ENCODE measurements at places on chromosomes 12 and 14. TPM values are rescaled to one million over a fixed set of nuclear protein-coding genes. Genes with fewer than 3 reads are reported as not detected.

HOMEZ gene
- total RNA-seq: 12.2 TPM

PPP1CC gene
- total RNA-seq: 137 TPM

PZP gene
- total RNA-seq: not detected

PDE3A gene
- total RNA-seq: 1.3 TPM

MSI1 gene
- 229 TPM for total RNA-seq

GLIPR1L1 gene
- not detected for total RNA-seq

FITM1 gene
- total RNA-seq: 0.66 TPM

POTEG gene
- not detected for total RNA-seq

DNA sequence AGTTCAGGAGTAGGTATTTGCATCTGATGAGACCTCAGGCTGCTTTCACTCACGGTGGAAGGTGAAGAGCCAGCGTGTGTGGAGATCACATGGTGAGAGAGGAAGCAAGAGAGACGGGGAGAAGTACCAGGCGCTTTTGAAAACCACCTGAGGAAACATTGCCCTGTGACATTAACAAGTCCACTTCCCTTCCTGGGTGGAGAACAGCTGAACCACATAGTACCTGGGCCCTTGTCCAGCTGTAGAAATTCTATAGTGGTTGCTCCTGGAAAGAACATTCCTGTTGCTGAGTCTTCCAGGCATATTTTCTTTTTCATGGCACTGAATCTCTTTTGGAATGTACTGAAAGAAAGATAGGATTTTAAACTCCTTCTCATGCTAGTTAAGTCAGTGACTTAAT, 87.3 kb upstream of the RIN3 start:
- H3K27ac ChIP-seq: no peak overlapping the region
- peaks cover 8% of the 10 kb centered on the region for H3K36me3 ChIP-seq
- no peak for DNase-seq
- H3K4me1 ChIP-seq: peaks cover 5% of the 10 kb centered on the region
- no peak overlapping the region for H3K4me3 ChIP-seq

GRCh38 chr14:32203928-32204357, 874 bp upstream of the RNU6-8 start:
- peaks cover 4% of the 10 kb centered on the region for H3K4me1 ChIP-seq
- H3K27ac ChIP-seq: peak overlapping the region; percentile 81
- H3K36me3 ChIP-seq: no peaks in the 10 kb centered on the region
- peaks cover 11% of the 10 kb centered on the region for H3K27me3 ChIP-seq
- no peak for DNase-seq
- H3K4me3 ChIP-seq: peak overlapping the region; percentile 92

DNA sequence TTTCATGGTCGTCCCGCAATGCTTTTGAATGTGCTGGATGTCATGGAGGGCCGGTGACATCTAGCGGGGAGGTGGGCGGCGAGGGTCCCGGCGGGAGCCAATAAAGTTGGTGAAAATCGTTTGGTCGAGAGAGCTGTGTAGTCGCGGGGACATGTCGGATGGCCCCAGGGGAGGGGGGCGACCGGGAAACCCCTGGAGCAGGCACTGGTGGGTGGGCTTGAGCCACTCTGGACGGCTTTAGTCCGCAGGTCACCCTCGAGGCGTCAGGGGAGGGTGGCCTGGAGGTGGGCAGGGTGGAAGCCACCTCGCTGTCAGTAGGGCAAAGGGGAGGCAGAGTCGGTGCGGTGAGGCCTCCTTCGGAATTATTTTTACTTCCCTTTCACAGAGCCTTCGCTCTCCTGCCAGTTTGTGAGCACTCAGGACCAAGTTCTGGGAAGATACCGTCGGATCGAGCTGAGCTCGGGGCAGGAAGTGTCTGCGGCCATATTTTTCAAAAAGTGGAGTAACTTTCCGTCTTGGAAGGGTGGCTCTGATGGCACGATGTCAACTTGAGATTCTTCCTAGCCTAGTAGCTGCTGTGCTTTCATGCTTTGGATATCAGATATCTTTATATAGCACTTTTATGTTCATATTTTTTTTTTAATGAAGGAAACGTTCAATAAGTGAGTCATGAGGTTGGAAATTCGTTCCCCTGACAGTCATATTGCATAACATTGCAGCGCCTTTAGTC, 28.2 kb downstream of the WBP11 start:
- peak overlapping the region; percentile 99 for H3K4me3 ChIP-seq
- peaks cover 3% of the 10 kb centered on the region for H3K4me1 ChIP-seq
- H3K36me3 ChIP-seq: no peaks in the 10 kb centered on the region
- H3K27me3 ChIP-seq: peaks cover 7% of the 10 kb centered on the region
- H3K27ac ChIP-seq: peak overlapping the region; percentile 39

DNA sequence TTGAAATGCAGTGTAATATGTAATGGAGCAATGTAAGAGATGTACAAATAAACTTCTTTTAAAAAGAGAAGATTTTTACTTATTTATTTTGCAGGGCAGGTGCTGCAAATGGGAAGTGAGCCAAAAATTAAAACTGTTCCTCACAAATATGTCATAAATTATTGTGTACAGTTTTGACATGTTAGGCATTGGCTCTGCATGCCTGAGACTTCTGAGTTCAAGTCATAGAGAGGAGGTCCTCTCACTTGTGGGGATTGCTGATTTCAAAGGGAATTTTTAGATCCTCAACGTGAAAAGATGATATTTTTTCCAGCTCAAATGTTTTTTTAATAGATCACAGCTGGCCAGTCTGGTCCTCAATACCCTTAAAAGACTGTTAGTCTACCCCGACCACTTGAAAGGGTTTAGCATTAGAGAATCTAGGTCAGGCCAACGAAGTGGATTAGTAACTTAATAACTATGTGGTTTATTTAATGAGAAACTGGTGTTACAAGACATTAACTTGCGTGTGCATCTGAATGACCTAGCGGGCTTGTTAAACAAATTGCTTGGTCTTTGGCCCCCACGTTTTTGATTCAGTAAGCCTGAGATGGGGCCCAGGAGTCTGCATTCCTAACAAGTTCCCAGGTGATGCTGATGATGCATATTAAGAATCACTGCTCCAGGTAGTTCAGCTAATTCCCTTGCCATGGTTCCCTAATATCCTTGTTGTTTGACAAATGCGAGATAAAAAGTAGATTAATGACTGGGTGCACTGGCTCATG, 30.9 kb upstream of the WDR89 start:
- no peak overlapping the region for H3K4me3 ChIP-seq
- H3K36me3 ChIP-seq: no peaks in the 10 kb centered on the region
- no peak overlapping the region for H3K27ac ChIP-seq
- no peaks in the 10 kb centered on the region for H3K4me1 ChIP-seq
- DNase-seq: no peak
- H3K27me3 ChIP-seq: no peaks in the 10 kb centered on the region

GRCh38 chr12:116015525-116015924, 262.0 kb downstream of the MED13L start:
- H3K36me3 ChIP-seq: no peaks in the 10 kb centered on the region
- peaks cover 5% of the 10 kb centered on the region for H3K4me1 ChIP-seq
- H3K27me3 ChIP-seq: peaks cover 2% of the 10 kb centered on the region
- no peak overlapping the region for H3K27ac ChIP-seq
- DNase-seq: no peak

DNA sequence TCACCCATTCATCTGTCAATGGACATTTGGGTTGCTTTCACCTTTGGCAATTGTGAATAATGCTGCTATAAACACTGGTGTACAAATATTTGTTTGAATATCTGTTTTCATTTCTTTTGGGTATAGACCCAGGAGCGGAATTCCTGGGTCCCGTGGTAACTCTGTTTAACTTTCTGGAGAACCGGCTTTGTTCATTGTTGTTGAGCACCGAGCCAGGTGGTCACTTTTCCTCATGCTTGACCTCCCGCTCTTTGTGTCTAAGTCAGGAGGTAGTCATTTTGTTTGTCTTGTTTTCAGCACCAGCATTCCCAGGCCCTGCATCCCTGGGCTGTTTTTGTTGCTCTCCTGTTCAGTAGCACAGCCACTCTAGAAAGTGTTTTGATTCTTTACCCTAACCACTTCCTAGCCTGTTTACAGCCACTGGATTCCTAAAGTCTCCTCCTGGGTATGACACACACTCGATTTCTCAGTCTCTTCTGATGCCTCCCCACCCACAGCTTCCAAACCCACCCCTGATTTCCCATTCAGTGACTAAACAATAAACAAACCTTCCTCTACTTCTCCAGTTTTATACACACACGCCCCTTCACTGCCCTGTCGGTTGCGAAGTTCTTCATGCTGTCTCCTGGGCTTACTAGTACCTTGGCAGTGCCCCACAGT, 37.9 kb downstream of the B4GALNT3 start:
- no peaks in the 10 kb centered on the region for H3K36me3 ChIP-seq
- no peak overlapping the region for H3K4me3 ChIP-seq
- H3K27ac ChIP-seq: no peak overlapping the region
- H3K27me3 ChIP-seq: no peaks in the 10 kb centered on the region

DNA sequence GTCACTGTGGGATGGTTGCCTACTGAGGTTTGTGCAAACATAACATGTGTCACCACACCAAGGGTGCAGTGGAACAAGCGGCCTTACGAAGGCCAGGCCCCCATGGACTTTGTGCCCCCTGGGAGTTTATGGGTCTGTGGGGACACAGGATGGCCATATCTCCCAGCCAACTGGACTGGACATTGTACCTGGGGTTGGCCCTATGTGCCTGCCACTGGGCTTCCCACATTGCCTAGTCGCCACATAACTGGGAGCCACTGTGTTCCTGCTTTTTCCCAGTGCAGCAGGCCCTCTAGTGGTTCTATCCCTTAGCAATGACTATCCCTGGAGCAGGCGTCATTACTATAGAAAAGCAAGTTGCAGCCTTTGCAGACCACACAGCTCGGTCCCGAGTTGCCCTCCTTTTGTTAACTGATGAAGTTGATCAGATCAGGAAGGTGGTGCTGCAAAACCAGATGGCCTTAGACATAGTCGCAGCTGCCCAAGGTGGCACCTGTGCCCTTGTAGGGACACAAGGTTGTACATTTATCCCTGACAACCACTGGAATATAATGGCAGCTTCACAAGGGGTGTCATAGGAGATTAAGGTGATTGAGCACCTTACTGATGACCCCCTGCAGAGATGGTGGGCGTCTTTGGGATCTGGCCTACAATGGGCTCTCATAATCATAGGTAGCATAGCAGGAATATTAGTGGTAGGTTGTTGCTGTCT, 15.2 kb upstream of the RNASE12 start:
- H3K27ac ChIP-seq: no peak overlapping the region
- no peaks in the 10 kb centered on the region for H3K36me3 ChIP-seq
- peaks cover 2% of the 10 kb centered on the region for H3K27me3 ChIP-seq
- H3K4me3 ChIP-seq: no peak overlapping the region
- DNase-seq: no peak
- H3K4me1 ChIP-seq: no peaks in the 10 kb centered on the region

GRCh38 chr14:26577711-26578110, 20.1 kb downstream of the NOVA1 start:
- H3K4me3 ChIP-seq: no peak overlapping the region
- no peaks in the 10 kb centered on the region for H3K36me3 ChIP-seq
- peaks cover 12% of the 10 kb centered on the region for H3K4me1 ChIP-seq
- H3K27me3 ChIP-seq: no peaks in the 10 kb centered on the region
- no peak for DNase-seq

DNA sequence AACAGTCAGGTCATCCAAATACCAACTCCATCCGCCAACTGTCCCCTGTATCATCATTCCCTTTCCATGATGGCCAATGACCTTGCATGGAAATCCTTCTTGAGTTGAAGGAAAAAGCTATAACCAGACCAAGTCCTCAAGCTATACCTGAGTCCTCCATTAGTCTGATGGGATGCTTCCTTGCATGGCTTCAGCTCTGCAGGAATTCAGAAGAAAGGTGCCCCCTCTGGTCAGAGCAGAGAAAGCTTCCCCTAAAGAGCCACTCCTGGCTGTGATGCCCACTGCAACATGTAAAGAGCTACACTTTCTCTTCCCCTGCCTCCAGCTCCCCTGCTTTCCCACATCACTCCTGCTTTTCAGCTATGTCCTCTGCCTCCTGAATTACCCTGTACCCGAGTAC, 43.1 kb upstream of the FKBP4 start:
- no peak overlapping the region for H3K27ac ChIP-seq
- H3K27me3 ChIP-seq: peaks cover 4% of the 10 kb centered on the region
- no peak overlapping the region for H3K4me3 ChIP-seq
- H3K4me1 ChIP-seq: no peaks in the 10 kb centered on the region
- no peaks in the 10 kb centered on the region for H3K36me3 ChIP-seq

GRCh38 chr14:49868720-49869114, 16.1 kb upstream of the NEMF start:
- H3K27ac ChIP-seq: peak overlapping the region; percentile 97
- no peaks in the 10 kb centered on the region for H3K36me3 ChIP-seq
- peaks cover 10% of the 10 kb centered on the region for H3K4me1 ChIP-seq
- H3K4me3 ChIP-seq: peak overlapping the region; percentile 93
- DNase-seq: no peak
- peaks cover 3% of the 10 kb centered on the region for H3K27me3 ChIP-seq

- DNase-seq: no peak
- peaks cover 15% of the 10 kb centered on the region for H3K36me3 ChIP-seq
- H3K27ac ChIP-seq: no peak overlapping the region
- H3K27me3 ChIP-seq: no peaks in the 10 kb centered on the region
- no peak overlapping the region for H3K4me3 ChIP-seq
Observed at GRCh38 chr14:31745741-31746140, 184.5 kb downstream of the NUBPL start.

GRCh38 chr12:39505023-39505422, 62.1 kb upstream of the KIF21A start:
- H3K4me1 ChIP-seq: no peaks in the 10 kb centered on the region
- no peak overlapping the region for H3K27ac ChIP-seq
- DNase-seq: no peak
- no peak overlapping the region for H3K4me3 ChIP-seq
- no peaks in the 10 kb centered on the region for H3K27me3 ChIP-seq
- H3K36me3 ChIP-seq: no peaks in the 10 kb centered on the region

DNA sequence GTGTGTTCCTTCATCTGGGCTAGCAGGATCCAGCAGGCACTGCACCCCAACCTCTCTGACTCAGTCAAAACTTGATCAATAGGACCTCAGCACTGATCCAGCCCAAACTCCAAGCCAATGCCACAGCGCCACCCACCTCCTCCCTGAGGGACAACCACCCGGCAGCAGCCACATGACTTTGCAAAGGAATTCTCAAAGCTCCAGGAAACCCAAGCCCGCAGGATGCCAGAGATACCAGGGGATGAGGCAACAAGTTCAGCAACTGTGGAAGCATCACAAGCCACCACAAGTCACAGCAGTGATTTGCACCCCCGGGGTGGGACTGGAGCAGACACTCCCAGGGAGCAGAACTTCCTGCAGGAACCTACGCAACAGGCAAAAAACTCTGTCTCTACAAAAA, 37.3 kb downstream of the ACTN1 start:
- no peak for DNase-seq
- H3K36me3 ChIP-seq: no peaks in the 10 kb centered on the region
- peaks cover 13% of the 10 kb centered on the region for H3K27me3 ChIP-seq
- peaks cover 29% of the 10 kb centered on the region for H3K4me1 ChIP-seq

- H3K27ac ChIP-seq: no peak overlapping the region
- no peaks in the 10 kb centered on the region for H3K4me1 ChIP-seq
- H3K4me3 ChIP-seq: no peak overlapping the region
- no peaks in the 10 kb centered on the region for H3K36me3 ChIP-seq
Observed at GRCh38 chr12:121060149-121061001, 21.3 kb upstream of the OASL start.

- peaks cover 6% of the 10 kb centered on the region for H3K27me3 ChIP-seq
- peak overlapping the region; percentile 38 for H3K4me3 ChIP-seq
- peak overlapping the region; percentile 33 for H3K27ac ChIP-seq
- no peaks in the 10 kb centered on the region for H3K36me3 ChIP-seq
- DNase-seq: no peak
Observed at GRCh38 chr12:57837864-57838562, 8.5 kb downstream of the CTDSP2 start.
